ENCODE measurements at places on chromosomes 7 and 10.

DNA sequence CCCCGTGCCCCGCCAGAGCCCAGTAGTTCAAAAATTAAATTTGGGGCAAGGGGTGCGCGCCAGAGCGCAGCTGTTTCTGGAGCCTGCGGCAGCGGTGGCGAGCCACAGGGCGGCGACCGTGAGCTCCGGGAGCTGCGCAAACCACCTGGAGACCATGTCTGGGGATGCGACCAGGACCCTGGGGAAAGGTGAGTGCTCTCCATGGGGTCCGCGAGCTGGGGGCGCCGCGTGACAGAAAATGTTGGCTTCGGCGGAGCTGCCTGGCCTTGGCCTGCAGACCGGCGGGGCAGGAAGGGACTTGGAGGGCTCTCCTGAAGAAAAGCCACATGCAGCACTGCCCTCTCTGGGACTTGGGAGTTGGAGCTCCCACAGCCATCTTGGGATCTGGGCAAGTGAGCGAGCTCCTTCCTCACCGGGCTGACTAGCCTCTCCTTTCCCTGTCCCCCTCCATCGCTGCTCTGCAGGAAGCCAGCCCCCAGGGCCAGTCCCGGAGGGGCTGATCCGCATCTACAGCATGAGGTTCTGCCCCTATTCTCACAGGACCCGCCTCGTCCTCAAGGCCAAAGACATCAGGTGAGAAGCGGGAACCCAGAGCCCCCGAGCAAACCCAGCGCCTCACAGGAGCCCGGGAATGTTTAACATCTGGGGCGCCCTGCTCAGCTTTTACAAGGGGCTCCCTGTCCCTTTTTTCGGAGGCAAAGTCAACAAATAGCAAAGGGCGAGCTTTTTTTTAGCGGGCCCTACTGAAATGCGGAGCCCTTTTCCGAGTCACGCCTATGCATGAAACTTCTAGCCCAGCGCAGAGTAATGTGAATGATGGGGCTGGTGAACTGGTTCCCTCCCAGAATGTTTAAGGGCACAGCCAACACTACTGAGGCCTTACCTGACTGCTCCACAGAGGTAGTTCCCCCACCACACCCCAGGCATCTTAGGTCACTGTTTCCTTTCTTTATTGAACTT is 6.1 kb downstream of the GSTO2 start:
- no peak for DNase-seq

GRCh38 chr7:126065766-126066165 is 1136.1 kb upstream of the POT1 start:
- no peak for DNase-seq

GRCh38 chr10:128817636-128818035 is 649.4 kb upstream of the MGMT start:
- DNase-seq: no peak

- no peak for DNase-seq
These were observed 15.7 kb upstream of the PFKP start for GRCh38 chr10:3051692-3052091.

- DNase-seq: no peak
These were observed 23.3 kb upstream of the SMARCD3 start for GRCh38 chr7:151271699-151272355.

DNA sequence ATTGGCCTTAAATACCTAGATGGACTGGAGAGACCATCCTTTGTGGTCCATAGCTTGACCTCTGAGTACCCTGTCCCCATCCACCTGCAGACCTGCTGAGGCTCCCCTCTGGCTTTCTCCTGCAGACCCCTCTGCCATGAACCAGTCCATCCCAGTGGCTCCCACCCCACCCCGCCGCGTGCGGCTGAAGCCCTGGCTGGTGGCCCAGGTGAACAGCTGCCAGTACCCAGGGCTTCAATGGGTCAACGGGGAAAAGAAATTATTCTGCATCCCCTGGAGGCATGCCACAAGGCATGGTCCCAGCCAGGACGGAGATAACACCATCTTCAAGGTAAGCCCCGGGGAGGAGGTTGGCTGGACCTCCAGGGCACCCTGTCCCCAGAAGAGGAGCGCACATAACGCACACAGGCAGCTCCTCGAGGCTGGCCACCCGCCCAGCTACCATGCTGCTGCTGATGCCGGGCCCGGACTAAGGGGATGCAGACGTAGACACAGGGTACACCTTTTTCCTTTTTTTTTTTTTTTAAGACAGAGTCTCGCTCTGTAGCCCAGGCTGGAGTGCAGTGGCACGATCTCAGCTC is 4.3 kb downstream of the IRF5 start:
- DNase-seq: no peak

DNA sequence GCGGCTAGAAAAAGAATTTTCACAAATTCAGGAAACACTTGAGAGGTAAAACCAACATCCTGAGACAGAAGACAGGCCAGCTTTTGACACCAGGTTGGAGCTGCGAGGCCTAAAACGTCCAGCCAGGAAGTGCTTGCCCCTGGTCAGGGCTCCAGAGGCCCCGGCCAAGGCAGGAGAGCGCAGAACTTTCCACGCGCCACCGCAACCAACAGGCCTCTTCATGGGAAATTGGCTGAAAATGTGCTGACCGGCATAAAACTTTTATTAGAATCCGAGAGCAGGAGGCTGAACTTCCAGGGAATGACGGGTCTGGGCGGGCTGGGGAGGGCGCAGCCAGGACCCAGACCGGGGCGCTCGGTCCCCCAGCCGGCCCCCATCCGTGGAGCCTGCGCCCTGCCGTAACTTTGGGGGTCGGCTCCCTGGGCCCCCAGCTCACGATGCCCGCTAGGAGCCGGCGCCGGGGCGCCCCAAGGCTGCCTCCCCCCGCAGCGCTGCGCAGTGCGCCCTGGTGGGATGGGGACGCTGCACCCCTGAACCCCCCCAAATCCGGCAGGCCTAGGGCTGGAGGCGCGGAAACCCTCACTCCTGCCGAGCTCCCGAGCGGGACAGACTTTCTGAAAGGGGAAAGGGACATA is 414.0 kb upstream of the MKI67 start:
- no peak for DNase-seq

DNA sequence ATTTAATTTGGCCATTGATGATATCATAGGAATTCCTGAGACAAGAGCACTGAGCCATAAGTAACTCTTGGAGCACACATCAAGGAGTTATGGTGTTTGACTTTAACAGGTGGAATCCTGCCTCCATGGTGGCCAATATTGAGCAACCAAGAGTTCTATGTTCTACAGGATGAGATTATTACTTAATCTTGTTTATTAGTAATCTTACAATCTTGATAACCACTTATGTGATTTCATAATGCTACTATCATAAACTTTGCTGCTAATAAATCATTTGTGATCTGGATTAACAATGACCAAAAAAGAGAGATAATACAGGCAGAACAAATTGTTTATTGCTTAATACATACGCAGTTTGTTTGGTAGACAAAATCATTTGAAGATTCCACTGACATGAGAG is 27.5 kb upstream of the PDK4 start:
- no peak for DNase-seq

DNA sequence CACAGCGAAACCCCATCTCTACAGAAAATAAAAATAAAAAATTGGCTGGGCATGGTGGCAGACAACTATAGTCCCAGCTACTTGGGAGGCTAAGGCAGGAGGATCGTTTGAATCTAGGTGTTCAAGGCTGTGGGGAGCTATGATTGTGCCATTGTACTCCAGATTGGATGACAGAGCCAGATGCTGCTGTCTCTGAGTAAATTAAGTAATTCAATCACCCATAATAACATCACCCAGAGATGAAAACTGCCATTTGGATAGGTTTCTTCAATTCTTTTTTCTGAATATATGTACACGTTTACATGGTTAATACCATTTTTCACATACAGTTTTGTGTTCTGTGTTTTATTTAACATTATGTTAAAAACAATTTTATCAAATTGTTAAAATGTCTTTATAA is 79.3 kb downstream of the WIPF3 start:
- no peak for DNase-seq

DNA sequence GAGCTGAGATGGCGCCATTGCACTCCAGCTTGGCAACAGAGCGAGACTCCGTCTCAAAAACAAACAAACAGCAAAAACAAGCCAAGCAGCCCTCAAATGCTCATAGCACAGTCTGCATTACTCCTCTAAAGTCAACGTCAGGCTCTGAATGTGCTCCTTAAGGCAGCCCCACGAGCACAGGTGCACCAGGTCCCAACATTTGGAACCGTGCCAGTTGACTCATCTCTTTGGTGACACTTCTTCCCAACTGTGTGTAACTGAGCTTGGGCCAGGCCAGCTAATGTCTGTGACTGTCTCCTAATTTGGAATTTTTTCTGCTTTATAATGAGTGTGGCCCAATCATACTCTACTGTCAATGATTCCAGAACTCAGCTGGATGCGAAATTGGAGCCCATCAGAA is 66.3 kb upstream of the EFCAB10 start:
- DNase-seq: no peak

- DNase-seq: no peak
These were observed 64.6 kb upstream of the FZD1 start for GRCh38 chr7:91199601-91200000.

- no peak for DNase-seq
These were observed 143.4 kb downstream of the TCF7L2 start for GRCh38 chr10:113093188-113094113.

- DNase-seq: no peak
These were observed 208.8 kb upstream of the HPS1 start for GRCh38 chr10:98655492-98655891.

- DNase-seq: no peak
These were observed 24.8 kb downstream of the INPP5F start for GRCh38 chr10:119750391-119751230.

DNA sequence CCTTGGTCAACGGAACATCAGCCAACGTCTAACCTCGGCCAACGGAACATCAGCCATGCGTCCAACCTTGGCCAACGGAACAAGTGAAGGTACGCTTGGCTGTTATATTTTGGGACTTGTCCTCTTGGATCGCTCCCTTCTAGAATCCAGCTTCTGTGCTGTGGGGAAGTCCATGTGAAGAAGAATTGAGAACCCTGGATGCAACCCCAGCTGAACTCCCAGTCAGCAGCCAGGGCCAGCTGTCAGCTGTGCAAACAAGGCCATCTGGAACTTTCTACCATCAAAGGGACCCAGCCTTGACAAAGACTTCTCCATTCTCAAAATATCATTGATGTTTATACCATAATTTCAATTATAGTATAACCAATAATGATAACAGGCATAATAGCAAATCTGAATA is 43.3 kb upstream of the ITGA8 start:
- DNase-seq: no peak

DNA sequence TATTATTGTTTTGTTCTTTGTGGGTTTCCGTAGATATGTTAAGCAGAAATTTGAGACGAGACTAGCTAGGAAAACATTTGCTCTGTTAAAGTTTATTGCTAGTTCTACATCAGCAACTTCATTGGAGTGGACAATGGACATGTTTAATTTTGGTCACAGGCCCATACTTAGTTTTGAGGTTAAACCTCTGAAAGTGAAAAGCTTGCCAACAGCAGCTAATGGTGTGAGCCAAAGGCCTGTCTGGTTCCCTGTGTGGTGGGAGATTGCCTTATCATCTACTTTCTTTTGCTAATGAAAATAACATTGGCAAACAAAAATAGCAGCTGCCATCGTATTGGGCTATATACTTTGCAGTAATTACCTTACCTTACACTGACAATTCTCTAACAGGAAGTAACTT is 388.4 kb upstream of the FZD8 start:
- DNase-seq: no peak

GRCh38 chr7:116797612-116798011 is 64.8 kb upstream of the CAPZA2 start:
- DNase-seq: no peak

- no peak for DNase-seq
These were observed 2.6 kb upstream of the SAMD8 start for GRCh38 chr10:75108684-75109458.

DNA sequence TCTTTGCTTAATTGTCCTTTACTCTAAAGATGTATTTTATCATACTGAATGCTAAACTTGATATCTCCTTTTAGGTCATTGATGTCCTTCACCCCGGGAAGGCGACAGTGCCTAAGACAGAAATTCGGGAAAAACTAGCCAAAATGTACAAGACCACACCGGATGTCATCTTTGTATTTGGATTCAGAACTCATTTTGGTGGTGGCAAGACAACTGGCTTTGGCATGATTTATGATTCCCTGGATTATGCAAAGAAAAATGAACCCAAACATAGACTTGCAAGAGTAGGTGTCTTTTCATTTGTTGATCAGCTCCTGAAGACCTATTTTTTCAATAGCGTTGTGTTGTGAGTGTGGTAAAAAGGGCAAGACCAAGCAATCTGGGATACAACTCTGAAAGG is 1.8 kb downstream of the RPS24 start:
- no peak for DNase-seq

- no peak for DNase-seq
These were observed 54.0 kb downstream of the LAMB4 start for GRCh38 chr7:108076156-108076555.

- no peak for DNase-seq
These were observed 21.5 kb downstream of the MACROH2A2 start for GRCh38 chr10:70074165-70074564.

DNA sequence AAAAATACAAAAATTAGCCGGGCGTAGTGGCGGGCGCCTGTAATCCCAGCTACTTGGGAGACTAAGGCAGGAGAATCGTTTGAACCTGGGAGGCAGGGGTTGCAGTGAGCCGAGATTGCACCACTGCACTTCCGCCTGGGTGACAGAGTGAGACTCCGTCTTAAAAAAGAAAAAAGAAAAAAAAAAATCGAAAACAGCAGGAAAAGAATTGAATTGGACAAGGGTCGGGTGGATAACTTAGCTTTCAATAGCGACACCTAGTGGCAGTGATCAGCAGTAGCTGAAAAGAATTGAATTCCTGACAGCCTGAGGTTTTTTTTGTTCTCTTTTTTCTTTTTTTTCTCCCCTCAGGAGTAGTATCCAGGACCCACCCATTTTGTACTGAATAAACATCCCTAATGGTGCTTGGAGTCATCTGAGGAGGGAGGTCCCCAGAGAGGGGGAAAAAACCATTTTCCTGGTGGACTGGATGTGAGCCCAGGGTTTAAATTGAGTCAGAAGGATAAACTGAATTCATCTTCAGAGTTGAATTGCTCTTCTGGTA is 55.1 kb downstream of the CYCS start:
- peak; percentile 68 for DNase-seq

GRCh38 chr7:50418526-50419290 is 31.4 kb downstream of the FIGNL1 start:
- no peak for DNase-seq

DNA sequence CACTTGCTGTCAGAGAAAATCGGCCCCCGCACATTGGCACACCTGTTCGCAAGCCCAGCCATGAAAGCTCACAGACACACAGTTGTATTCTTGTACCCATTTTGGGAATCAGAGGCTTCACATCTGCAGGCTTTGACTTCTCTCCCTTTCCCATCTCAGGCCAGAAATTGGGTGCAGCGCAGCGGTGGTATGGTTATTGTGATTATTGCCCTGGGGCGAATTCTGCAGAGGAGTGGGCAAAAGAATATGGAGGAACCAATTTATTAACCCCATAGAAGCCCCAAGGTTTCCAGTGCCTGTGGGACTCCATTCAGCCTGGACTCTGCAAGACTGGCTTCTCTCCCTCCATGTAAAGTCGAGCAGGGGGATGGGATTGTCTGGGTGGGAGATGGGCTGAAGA is 14.0 kb downstream of the TLX1 start:
- DNase-seq: no peak

- DNase-seq: no peak
These were observed 24.9 kb downstream of the MTURN start for GRCh38 chr7:30159698-30160143.

- DNase-seq: no peak
These were observed 381.9 kb downstream of the OTUD1 start for GRCh38 chr10:23820792-23821191.
